Lung microvascular endothelial cell (primary cell): ENCODE measurements at places on chromosomes 1 and 21.

GRCh38 chr21:43637530-43638158 lies 21.6 kb downstream of the HSF2BP start:
- DNase-seq = no peak

DNA sequence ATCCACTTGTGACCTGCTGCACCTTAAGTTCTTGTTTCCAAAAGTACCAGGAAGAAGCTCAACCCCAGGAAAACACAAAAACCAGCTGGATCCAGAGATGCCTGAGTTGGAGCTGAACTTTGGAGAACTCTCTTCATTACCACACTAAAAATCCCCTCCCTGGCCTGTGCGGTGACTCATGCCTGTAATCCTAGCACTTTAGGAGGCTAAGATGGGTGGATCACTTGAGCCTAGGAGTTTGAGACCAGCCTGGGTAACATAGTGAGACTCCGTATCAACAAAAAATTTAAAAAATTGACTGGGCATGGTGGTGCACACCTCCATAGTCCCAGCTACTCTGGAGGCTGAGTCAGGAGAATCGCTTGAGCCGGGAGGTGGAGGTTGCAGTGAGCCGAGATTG lies 6.2 kb downstream of the MAP1LC3C start:
- DNase-seq = no peak

DNA sequence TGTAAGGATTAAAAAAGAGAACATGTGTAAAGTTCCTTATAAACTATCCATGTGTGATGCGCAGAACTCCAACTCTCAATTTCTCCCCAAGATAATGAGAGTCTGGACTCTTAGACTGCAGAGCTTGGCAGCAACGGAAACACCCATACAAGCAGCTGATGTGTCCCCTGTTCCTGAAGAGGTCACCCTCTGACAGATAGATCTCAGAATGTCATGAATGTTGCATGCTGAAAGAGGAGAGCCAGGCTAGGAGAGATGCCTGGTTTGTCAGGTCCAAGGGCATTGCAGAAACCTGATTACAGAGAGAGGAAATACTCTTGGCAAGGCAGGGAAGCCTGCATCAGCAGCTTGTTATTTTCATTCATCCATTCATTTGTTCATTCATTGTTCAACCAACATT lies 24.2 kb downstream of the MTARC1 start:
- no peak for DNase-seq

DNA sequence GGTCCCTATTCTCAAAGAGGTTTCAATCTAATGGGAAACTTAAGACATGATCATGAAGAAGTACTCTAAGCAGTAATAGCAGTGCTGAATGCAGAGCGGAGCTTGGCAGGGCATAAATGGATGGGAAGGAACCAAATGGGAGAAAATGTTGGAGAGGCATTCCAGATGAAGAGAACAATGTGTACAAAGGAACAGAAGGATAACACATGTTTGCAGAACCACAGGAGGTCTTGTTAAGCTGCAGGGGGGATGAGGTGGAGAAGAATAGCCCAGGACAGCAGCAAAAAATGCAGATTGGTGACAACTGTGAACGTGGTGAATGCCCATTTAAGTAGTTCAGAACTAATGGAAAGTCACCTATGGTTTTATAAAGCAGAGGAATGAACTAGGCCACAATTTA lies 99.1 kb downstream of the ASTN1 start:
- DNase-seq = no peak

- no peak for DNase-seq
These were observed 51.4 kb downstream of the YARS1 start for GRCh38 chr1:32765570-32766327.

DNA sequence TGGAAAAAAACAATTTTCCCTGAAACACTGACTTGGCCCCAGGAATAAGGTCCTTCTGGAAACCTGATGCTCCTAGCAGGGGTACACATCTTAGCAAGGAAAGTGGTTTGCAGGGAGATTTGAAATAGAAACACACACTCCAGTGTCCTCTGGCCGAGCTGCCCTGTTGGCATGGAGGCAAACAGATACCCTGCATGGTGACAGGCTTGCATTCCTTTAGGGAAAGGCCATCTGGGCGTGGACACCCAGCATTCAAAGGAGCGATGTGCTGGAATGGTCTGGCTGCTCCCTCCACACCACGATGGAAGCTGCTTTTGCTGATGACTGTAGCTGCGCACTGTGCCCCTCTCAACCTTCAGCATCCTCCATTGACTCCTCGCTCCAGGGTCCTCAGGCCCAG lies 41.5 kb upstream of the BCAR3 start:
- DNase-seq = no peak
